ENCODE measurements at places on chromosomes 2 and 18.

GRCh38 chr2:11559786-11560155, 25.9 kb downstream of the GREB1 start:
- no peak for DNase-seq

DNA sequence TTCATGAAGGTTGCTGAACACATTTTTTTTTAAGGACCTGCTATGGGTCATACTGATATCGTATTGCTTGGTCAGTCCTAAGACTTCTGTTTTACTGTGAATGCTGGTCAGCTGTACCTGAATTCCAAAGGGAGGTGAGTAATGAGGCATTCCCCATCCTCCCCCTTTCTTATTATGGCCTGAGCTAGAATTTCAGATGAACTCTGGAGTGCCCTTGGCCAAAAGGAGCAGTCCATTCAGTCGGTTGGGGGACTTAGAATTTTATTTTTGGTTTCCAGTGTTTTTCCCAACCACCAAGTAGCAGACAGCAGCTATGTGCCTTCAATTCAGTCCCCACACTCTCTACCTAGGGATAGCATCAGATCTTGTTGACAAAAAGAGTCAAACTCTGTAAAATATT, 26.9 kb upstream of the PDCL3 start:
- no peak for DNase-seq

DNA sequence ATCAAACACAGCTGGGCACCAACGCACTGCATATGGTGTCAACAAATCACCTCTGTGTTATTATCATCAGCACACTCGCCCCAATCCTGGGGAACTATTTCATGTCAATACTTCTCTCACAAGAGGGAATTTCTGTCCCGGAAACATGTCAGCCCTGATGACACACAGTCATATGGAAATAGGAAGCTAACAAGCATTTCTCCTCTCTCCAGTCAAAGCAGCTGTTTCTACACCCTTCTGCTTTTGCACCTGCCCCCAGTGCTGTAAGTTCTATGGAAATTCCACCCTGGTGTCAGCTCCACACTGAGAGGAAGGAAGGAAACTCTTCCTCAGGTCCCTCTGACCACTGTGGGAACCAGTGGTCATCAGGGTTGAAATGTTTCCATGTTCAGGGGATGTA, 447.6 kb upstream of the ID2 start:
- no peak for DNase-seq

- no peak for DNase-seq
Measured at GRCh38 chr2:233449921-233450863, 95.9 kb downstream of the DGKD start.

- no peak for DNase-seq
Measured at GRCh38 chr18:12313530-12314245, 5.6 kb downstream of the TUBB6 start.

GRCh38 chr2:25030702-25031101, 11.2 kb upstream of the EFR3B start:
- DNase-seq: no peak

GRCh38 chr2:2184549-2185249, 146.4 kb downstream of the MYT1L start:
- DNase-seq: no peak

DNA sequence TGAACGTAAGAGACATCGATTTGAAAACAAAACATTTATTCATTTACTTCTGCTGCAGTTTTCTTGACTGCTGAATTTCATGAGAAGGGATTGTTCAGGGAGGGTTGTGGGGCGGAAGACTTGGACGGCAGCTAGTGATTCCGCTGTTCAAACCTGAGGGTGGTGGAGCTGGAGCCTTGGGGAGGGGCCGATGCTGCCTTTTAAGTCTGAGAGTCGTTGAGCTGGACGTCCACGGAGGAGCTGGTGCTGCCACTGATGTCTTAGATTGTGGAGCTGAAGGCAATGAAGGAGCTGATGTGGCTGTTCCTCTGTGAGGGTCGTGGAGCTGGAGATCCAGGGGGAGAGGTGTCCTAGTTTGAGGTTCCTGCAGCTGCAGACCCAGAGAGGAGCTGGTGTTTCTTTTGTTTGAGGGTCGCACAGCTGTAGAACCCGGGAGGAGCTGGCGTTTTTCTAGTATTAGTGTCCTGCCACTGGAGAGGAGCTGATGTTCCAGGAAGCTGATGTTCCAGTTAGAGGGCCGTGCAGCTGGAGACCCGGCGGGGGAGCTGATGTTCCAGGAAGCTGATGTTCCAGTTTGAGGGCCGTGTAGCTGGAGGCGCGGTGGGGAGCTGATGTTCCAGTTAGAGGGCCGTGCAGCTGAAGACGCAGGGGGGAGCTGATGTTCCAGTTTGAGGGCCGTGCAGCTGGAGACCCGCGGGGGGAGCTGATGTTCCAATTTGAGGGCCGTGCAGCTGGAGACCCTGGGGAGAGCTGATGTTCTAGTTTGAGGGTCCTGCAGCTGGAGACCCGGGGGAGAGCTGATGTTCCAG, 150.9 kb downstream of the RTP5 start:
- DNase-seq: no peak

Measured in cortex of kidney (tissue), 1 donor.